AG04450 (cell line): ENCODE measurements at places on chromosomes 1 and 21. TPM values are rescaled to one million over a fixed set of nuclear protein-coding genes. Genes with fewer than 3 reads are reported as not detected.

CASQ2 gene
- not detected in 2 replicates for polyA plus RNA-seq

KIAA0040 gene
- not detected in 2 replicates for polyA plus RNA-seq

MMP23B gene
- 4.9 and 7.1 TPM in 2 replicates for polyA plus RNA-seq

SPRR2B gene
- polyA plus RNA-seq = not detected in 2 replicates

GRCh38 chr1:201038186-201038876 is 14.8 kb upstream of the KIF21B start:
- DNase-seq = no peak

GRCh38 chr1:89149229-89149628 is 23.3 kb upstream of the GBP2 start:
- DNase-seq = peak; percentile 8

GRCh38 chr1:211606332-211606913 is 27.5 kb upstream of the SLC30A1 start:
- DNase-seq = no peak

- DNase-seq = no peak
These were observed 116.3 kb upstream of the SLC25A33 start for GRCh38 chr1:9422911-9423505.

DNA sequence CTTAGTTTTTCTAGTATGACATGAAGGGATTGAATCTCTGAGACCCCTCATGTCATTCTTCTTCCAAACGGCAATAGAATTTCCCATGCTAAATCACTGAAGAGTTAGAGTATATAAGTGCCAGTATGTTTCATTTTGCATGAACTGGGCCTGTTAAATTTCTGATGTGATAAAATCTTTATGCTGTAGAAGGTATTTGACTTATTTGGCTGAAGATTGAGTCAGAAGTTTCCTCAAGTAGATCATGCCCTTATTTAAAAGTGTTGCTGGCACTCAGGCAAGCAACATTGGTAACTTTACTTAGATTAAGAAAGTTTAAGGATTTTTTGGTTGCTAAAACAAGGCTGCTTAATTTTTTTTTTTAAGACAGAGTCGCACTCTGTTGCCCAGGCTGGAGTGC is 13.3 kb downstream of the ATF6 start:
- no peak for DNase-seq

- no peak for DNase-seq
These were observed 3.2 kb downstream of the EDN2 start for GRCh38 chr1:41481109-41481775.

DNA sequence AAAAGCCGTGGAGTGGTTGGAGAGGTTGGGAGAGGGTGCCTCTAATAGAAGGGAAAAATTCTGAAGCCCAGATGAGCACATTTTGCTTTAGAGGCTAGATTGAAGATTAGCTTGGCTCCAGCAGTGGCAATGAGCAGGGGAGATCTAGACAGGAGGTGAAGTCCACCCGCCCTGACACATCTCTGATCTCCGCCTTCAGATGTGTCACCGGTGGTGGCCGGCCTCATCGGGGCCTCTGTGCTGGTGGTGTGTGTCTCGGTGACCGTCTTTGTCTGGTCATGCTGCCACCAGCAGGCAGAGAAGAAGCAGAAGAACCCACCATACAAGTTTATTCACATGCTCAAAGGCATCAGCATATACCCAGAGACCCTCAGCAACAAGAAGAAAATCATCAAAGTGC is 8.4 kb downstream of the SYT11 start:
- DNase-seq = no peak

DNA sequence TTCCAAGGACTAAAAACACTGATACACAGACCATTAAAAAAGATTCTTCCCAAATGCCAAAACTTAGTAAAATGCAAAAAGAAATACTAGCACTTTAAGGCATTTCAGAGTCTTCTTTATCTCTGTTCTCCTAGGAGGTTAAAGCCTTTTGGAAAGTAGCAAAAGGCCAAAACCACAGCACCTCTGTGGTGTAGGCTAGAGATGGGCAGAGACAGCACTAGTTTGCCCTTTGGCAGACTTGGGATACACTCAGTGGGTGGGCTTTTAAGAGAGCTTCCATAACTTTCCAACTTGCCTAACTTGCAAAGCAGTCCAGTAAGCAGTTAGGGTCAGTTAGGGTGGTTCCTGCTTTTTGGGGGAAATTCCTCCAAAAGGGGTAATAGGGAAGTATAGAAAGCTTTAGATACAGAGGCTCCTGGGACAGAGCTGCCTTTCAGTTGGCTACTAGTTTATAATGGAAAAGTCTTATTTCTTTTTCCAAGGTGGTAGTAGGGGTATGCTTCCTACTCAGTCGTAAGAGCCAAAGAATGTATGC is 17.9 kb upstream of the PTCH2 start:
- no peak for DNase-seq
